ENCODE measurements at places on chromosomes 2 and 18.

GRCh38 chr2:98389251-98389605 is 43.0 kb downstream of the CNGA3 start:
- DNase-seq: no peak

- DNase-seq: no peak
Observed at GRCh38 chr2:175282886-175283285, 101.4 kb upstream of the ATP5MC3 start.

DNA sequence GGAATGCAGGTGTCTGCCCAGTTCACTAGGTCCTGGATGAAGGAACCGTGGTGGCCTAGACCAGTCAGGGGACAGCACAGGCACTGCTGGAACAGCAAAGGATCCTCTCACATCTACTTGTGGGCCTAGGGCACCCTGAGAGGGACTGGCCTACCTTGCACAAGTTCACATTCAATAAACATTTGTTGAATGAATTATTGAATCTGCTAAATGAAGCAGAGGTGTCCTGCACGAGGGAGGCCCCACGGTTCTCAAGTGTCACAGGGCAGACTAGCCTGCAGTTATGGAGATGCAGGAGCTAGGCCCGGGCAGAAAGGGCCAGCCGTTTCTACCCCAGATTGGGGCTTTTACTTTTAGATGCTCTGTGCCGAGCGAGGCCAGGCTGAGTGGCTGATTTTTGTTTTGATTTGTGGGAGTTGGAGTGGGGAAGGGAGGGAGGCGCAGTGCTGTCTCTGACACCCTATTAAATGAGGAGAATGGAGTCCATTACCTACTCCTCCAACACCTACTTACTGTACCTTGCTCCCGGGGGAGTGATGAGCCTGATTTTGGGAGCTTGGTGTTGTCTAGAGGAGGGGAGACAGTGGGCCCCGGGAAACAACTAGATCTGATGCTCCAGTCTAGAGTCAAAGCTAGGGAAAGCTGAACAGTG is 18.4 kb downstream of the SH2D6 start:
- DNase-seq: no peak

DNA sequence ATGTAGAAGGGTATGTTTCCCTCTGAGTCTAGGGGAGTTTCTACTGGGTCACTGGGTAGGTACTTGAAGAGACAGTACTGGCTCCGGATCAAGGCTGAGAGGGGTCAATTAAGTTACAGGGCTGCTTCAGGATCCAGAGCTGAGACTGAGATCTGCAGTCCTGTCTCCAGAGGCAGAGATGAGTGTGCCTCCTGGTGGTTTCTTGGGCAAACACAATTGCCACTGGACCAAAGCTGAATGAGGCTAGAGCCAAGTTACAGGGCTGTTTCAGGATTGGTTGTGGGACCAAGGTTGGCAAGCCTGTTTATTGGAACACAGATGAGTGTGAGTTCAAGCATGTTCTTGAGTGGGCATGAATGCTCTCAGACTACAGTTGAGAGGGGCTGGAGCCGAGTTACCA is 157.9 kb downstream of the ADCYAP1 start:
- no peak for DNase-seq

- DNase-seq: no peak
Observed at GRCh38 chr18:33205777-33206176, 234.7 kb downstream of the CCDC178 start.

GRCh38 chr2:144730711-144731110 is 210.8 kb upstream of the ZEB2 start:
- peak; percentile 15 for DNase-seq

DNA sequence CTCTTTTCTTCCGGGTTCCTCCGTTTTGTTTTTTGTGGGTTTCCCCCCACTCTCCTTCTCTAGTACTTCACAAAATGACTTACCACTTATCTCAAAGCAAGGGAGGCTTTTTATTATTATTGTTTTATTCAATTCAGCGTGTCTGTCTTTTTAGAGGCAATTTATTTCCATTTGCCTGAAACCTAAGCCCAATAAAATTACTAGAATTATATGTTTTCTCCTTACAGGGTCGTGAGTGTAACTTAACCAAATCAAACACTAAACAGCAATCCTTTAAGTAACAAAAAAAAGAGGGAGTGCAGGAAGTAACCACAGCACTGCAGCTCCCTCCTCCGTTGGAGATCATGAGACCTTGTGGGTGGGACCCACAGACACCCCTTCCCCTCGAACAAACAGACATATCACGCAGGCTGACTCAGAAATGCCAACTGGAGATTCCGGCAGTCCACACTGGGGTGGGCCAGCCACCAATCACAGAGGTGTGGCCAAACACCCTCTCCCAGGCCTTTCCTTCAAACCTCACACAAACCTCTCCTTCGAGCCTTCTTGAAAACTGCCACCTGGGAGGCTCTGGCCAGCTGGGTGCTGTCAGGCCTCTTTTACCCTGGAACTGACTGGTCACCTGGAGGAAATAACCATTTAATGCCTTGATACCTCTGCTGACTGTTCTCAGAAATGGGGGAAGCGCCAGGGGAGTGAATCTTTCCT is 207.1 kb upstream of the SMAD2 start:
- DNase-seq: no peak

GRCh38 chr18:46536215-46536874 is 120.7 kb downstream of the LOXHD1 start:
- DNase-seq: peak; percentile 35

- no peak for DNase-seq
Observed at GRCh38 chr2:38336621-38337020, 40.5 kb downstream of the ATL2 start.

DNA sequence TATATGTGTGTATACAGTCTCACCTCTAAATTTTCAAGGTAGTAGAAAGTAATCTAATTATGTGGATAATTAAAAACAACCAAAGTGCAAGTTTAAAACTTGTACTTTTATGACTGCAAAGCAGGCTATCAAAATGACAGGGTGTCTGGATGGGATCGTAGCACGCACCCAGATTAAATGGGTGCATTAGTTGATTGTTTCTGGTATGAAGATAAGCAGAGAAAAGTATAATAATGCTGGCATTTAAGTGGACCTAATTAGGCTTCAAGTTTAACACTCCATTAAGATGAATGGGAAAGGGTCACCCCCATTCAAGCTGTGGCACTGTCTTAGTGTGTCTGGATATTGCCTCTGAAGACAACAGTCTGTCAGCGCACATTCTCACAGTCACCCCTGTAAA is 124.6 kb upstream of the ZEB2 start:
- no peak for DNase-seq

DNA sequence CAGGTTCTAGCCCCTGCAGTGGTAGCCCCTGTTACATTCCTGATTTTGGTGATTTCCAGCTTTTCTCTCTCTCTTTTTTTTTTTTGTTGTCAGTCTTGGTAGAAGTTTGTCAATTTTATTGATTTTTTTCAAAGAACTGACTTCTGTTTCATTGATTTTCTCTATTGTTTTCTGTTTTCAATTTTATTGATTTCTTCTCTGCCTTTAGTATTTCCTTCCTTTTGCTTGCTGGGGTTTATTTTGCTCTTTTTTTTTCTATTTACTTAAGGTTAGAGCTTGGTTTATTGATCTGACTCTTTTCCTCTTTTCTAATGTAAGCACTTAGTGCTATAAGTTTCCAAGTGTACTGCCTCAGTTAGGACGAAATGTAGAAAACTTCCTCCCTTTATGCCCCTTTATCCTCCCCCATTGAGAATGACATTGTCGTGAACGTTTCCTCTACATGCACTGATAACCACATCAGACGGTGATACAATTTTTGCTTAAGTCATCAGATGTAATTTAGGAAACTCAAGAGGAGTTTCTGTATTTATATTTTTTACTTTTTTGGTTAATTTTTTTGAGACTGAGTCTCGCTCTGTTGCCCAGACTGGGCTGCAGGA is 81.1 kb upstream of the HS6ST1 start:
- no peak for DNase-seq

GRCh38 chr2:29309090-29310029 is 194.1 kb downstream of the CLIP4 start:
- DNase-seq: peak; percentile 70

DNA sequence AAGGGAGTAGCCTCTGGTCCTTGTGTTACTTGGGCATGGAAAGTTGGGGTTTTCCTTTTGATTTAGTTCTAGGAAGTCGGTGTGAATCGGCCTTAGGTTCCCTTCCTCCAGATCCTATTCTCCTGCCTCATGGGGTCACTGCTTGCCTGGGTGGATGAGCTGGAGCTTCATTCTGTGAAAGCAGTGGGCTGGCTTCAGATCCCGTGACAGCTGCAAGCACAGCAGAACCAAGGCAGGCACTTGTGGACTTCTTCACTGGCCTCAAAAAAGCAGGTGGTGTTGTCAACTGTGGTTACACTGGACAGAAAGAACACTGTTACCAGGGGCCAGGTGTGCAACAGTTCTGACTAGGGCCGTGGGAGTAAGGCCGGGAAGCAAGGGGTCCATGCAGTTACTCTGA is 243.4 kb downstream of the LDLRAD4 start:
- no peak for DNase-seq

DNA sequence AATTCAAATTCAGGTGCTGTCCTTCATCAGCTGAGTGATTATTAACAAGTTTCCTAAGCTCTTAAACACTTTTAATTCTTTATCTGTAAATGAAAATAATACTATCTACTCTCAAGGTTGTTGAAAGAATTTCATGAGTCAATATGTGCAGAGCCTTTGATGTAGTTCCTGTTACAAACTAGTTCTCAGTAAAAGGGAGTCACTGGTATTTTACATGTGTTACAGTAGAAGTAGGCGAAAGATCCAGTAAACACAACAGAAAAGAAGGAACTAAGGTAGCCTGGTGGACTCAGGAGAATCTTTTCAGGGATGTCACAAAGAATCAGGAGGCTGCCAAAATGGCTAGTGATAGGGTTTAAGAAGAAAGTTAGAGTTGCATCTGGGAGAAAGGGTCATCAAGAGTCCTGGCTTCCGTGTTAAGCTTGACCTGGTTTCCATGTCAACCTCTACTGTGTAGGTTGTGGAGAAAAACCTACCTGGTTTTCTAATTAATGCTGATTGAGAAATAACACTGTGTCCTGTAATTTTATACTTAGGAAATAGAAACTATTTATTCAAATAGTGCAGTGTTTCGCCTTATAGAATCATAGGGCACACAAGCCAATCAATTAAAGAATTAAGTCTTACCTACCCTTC is 58.3 kb upstream of the TRIB2 start:
- no peak for DNase-seq

DNA sequence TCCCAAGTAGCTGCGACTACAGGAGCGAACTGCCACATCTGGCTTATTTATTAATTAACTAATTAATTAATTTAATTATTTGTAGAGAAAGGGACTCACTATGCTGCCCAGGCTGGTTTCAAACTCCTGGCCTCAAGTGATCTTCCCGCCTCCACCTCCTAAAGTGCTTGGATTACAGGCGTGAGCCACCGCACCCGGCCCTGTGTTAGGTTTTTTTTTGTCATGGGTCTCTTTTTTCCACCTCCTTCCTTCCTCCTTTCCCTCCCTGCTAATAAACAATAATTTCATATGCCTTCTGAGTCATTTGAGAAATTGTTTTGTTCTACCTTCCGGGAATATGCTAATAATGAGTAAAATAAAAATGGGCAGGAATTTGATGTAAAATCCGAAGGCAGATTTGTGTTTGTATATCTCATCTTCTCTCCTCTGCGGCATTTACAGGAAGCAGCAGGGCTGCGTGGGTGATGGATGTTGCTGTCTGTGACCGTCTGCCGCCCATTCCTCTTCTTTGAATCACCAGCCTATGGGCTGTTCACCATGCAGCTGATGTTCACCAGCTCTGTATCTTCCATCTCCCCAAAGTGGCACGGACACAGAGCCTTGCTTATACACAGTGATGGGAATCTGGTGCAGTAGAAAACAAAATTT is 89.9 kb downstream of the ACSL3 start:
- peak; percentile 94 for DNase-seq

- DNase-seq: peak; percentile 49
Observed at GRCh38 chr2:205930209-205930608, 155.8 kb downstream of the INO80D start.

GRCh38 chr2:179104736-179105135 is 54.8 kb upstream of the CCDC141 start:
- DNase-seq: peak; percentile 38

DNA sequence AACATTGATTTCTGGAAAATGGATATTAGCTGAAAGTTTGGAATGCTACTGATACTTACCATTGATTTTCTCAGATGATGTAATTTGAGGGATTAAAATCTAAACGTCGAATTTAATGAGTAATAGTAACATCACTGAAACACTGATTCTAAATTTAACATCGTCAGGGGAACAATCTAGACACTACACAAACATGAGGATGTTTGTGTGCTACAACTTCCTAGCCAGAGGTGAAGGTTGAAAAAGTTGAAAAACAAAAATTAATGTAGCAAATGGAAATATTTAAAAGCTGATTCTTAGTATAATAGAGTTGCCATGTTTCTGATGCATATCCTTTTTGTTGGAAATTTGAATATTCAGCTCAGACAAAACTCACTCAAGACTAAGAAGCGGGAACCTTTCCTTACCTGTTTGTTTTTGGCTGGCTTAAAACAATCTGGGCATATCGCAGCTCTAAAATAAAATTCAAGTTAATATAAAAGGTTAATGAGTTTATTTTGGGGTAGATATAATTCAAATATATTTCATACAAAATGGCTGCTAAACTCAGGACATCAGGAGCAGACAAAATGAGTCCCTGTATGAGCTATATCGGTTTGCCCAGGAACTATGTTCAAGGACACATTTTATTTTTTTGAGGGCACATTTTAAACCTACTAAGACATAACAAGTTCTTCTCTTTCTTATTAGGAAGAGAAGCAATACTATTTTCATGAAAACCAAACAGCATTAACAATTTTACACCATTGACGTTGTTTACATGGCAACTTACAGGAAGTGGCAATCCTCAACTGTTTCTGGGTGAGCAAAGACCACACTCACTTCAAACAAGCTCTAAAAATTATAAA is 52.6 kb upstream of the PEX13 start:
- no peak for DNase-seq

DNA sequence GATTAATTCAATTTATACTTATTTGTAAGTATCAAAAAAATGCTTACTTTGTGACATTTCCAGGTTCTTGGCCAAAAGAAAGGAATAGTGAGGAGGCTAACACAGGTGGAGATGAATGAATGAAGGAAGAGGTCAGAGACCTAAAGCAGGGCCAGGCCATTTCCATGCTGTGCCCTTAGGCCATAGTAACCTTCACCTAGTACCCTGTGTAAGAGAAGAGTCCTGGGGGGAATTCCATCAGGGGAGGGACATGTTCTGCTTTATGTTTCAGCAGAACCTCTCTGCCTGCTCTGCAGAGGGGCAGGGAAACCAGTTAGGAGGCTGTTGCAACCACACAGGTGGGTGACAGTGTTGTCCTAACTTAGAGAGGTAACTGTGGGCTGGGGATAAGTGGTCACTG is 204.2 kb upstream of the CDH20 start:
- no peak for DNase-seq

GRCh38 chr2:45954233-45954850 is 302.9 kb downstream of the PRKCE start:
- no peak for DNase-seq

DNA sequence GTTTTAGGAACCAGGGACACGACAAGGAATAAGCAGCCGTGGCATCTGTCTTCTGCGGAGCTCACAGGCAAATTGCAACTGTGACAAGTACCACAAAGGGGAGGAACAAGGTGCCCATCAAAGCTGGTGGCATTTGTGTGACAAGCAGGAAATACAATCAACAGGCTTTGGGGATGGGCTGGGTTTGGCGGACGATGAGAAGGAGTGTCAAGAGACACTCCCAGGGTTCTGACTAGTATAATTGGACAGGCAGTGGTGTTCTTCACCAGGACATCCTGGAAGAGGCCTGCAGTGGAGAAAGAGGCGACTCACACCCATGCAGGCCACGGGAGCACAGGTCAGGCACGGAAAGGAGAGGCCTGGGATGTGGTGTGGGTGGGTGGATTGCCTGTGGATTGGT is 14.2 kb upstream of the SPATA3 start:
- no peak for DNase-seq

Data from EL (cell line).